Caudate nucleus (tissue), 63 donors: ENCODE measurements at places on chromosomes 2 and 18.
A peak's percentile ranks its signal among the peaks of the same experiment; 100 is the strongest.

- no peak for DNase-seq
Measured at GRCh38 chr18:55794288-55795052, 206.5 kb upstream of the TCF4 start.

DNA sequence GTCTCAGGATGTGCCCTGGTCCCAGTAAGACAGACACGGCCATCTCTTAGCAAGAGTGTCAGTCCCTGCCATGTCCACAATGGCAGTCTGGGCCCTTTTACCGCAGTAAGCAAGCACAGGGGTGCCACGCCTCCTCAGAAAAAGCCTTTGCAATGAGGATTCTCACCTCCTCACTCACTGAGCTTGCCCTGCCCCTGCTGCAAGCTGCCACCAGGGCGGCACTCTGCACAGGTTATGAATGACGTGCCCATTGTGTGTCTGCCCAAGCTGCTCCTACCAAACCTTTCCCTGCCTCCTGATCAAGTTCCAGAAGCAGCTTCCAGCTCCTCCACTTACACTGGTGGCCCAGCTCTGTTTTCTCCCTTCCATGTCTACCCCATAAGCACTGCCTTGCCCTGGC lies 23.3 kb downstream of the ERCC3 start:
- no peak for DNase-seq

GRCh38 chr2:109719871-109720270 lies 74.2 kb upstream of the RGPD5 start:
- DNase-seq: no peak

DNA sequence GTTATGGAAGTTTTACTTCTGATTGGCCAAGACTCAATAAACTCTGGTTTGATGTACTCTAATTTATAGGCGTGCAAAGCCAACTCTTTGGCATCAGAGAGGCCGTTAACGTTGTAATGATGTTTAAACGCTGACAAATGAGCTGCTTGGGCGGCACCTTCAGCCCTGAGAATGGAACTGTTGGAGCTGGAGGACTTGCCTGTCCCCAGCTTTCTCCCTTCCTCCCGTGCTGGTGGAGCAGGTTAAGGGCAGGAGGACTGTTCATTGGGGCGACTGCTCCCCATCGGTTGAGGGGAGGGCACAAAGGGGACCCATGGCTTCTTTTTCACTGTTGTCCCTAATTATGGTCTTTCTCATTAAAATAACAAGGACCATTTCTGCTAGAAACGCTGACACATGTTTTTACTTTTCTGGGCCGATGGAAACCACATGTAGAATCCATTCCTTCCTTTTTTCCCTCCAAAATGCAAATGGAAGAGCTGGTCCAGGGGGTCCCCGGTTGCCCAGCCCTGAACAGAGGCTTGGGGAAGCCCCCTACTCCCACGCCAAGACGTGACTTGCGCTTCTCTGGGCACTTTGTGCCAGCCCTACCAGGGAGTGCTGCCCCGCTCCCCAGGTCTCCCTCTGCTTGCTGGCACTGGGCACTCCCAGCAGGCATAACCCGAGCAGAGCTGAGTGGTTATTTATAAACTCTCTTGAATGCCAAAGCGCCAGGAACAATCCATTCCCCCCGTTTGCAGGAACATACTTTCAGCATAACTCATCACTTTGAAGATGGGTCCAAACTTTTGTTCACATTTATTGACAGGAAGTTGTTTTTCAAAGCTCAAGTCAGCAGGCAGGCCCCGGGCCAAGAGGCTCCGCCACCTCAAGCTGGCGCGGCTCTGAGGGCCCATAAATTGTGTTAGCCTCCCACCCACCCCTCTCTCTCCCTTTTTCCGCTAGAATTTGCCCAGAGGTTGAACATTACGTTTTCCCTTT lies 170.1 kb downstream of the ASB1 start:
- no peak for DNase-seq

DNA sequence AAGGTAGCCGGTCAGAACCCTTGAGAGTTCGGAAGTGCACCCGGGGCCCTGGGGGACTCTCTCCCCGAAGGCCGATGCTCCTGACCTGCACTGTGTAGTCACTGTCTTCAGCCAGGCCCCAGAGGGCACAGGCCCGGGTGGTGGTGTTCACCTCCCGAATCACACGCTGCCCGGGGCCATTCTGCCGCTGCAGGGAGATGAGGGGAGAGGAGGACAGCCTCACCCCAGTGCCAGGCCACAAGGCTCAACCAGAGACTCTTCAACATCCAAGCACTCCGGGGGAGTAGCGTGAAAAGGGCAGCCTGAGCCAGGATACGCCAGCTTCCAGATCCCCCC lies 1.1 kb downstream of the FNDC4 start:
- DNase-seq: no peak

- no peak for DNase-seq
Measured at GRCh38 chr2:85584857-85585780, 888 bp downstream of the VAMP5 start.

DNA sequence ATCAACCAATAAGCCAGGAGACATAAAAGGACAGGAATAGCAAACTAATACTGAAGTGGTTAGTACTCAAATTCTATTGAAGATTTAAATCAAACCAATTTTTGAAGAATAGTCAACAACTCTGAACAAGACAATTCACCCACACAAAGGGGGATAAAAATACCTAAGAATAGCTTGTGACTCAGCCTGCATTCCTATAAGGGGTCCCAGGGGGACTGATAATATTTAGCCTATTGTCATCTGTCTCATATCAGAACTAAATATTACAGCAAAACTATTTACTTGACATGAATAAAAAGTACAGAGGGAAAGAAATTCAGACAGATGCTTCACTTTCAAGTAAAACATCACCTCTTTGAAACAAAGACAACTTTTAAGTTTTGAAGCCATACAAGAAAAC lies 7.7 kb downstream of the ITSN2 start:
- DNase-seq: no peak

DNA sequence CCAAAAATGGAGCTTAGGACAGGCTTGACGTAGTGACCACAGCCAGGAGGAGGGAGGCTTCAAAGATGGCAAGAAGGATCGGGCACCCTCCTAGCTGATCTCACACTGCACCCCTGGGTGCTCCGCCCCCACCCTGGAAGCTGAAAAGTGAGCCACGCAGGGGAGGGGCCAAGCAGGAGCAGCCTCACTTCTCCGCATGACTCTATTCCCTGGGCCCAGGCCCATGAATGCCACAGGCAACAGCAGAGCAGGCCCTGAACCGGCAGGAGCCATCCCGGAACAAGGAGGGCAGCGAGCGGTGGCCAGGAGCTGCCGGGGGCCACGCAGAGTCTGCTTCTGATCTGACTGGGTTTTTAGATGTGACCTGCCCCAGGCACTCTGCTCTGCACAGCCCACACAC lies 30.0 kb downstream of the BIN1 start:
- DNase-seq: peak; percentile 37

- no peak for DNase-seq
Measured at GRCh38 chr2:40201425-40201824, 250.5 kb downstream of the SLC8A1 start.

DNA sequence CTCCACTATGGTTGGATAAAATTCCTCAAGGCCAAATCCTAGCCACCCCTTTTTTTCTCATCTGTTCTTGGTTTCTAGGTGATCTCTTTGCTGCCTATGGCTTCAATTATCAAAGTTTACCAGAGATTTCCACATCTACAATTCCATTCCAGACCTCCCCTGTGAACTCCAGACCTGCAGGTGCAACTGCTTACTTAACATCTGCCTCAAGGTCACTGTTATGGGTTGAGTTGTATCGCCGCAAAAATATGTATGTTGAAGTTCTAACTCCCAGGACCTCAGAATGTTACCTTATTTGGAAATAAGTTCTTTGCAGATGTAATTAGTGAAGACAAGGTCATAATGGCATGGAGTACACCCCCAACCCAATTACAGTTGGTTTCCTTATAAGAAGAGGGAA lies 60.4 kb upstream of the SOS1 start:
- no peak for DNase-seq

- DNase-seq: no peak
Measured at GRCh38 chr18:10131460-10132395, 217.9 kb downstream of the VAPA start.

GRCh38 chr2:78549766-78550165 lies 475.7 kb upstream of the REG3G start:
- DNase-seq: no peak

GRCh38 chr2:233836359-233836758 lies 18.0 kb downstream of the HJURP start:
- DNase-seq: no peak

GRCh38 chr2:128366713-128367511 lies 48.2 kb upstream of the HS6ST1 start:
- no peak for DNase-seq

GRCh38 chr2:201781557-201782051 lies 871 bp upstream of the ALS2 start:
- DNase-seq: peak; percentile 47

DNA sequence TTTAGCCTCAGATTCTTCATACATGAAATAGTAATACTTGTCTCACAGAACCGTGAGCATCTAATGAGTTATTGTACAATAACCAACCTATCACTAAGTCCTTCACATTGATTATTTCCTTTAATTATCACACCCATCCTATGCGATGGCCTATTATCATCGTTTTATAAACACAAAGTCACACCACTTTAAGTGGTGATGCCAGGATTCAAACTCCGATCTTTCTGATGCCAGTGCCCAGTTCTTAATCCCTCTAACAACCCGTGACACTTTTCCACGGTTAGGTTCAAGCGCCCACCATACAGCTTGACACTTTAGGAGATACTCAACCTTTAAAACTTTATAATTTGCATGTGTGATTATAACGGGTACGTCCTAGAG lies 523 bp upstream of the ALMS1 start:
- no peak for DNase-seq
